CD4-positive, alpha-beta T cell treated with Interleukin-6 for 4 hours (primary cell): ENCODE measurements at places on chromosomes 4 and X.

GRCh38 chrX:153471663-153472280 is 1.4 kb upstream of the HAUS7 start:
- DNase-seq = no peak

DNA sequence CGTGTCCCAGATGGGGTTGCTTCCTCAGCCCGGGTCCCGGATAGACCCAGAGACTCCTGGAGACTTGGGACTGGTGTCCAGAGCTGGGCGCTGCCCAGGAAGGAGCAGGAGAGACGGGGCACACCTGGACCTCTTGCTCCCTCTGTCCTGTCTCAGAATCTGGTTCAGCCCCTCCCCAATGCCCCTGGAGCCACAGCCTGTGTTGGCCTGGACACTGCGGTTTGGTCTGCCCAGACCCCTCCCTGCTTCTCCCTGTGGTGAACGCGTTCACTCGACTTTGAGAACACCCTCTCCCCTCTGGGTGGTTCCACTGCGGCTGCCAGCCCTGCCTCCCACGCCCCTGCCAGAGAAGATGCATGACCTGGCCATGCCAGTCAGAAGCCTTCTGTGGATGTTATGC is 111.1 kb downstream of the HMX1 start:
- DNase-seq = no peak

DNA sequence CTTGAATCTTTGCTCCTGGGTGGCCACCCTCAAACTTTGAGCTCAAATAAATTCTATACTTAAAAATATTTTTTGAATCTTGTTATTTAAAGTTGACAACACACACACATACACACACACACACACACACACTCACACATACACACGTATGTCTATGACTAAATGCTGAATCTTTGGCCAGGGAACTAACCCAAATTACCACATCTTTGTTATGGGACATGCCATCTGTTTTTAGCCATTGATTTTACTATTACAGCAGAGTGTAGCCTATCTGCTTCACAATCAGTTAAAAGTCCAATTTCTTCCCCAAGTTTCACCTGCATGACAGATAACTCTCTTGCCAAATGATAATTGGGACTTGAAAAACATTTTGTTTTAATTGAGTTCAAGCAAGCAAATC is 45.0 kb upstream of the USP46 start:
- no peak for DNase-seq

GRCh38 chrX:14927401-14927800 is 54.2 kb downstream of the MOSPD2 start:
- no peak for DNase-seq

- DNase-seq = no peak
These were observed 13.2 kb upstream of the MAN2B2 start for GRCh38 chr4:6561706-6562371.

DNA sequence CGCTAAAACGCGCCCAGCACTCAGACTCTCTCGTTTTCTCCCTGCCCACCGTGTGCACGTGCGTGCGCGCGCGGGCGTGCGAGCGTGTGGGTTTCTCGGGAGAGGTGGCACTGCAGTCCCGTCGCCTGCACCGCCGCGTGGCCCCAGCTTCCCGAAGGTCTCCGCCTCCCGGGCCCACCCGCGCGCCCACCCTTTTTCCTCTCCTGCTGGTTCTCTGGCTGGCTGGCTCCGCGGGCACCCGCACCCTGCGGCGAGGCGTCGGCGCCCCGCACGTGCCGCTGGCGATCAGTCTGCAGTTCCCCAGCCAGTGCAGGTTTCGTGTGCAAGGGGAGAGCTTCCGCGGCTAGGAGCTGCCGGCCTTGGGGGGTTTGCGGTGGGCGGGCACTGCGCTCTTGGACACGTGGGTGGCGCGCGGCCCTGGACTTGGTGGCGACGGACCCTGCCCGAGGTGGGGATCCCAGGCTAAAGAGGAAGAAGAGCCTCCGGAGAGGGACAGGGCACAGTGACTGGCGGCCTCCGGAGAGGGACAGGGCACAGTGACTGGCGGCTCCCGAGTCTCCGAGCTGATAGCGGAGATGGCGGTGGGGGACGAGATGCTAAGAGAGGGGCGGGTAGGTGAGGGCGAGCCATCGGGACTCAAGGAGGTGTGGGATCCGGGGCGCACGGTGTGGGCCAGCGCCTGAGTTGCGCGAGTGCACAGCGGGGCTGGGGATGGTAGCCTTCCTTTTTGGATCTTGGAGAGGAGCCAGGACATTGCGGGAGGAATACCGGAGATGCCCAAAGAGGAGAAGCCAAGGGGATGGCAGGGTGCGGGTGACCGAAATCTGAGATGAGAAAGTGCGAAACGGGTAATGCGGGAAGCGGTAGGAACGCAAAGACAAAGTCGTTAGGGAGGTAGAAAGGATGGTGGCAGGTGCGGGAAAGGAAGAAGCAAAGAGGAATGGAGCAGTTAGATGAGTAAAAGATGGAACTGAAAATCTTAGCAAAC is at the start of gene FAM184B:
FAM184B (minus strand) TSS at position 322 of the 988 bp plus-strand sequence. CDS start 322 bp downstream, outside the sequence.
- no peak for DNase-seq

DNA sequence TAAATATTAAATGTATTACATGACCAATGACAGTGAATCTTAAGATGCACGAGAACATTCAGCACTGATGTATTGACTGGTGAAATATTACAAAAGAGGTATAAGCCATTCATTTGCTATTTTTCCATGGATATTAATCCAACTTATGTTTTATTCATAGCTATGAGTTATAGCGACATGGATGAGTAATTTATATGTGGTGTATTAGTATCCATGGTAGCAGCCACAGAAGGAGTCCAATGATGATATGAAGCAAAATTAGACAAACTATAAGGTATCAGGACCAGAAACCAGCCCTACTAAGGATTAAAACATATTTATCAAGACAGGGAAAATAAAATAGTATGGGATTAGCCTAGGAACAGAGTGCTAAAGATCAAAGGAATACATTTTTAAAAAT is 50.7 kb downstream of the THAP9 start:
- DNase-seq = no peak

DNA sequence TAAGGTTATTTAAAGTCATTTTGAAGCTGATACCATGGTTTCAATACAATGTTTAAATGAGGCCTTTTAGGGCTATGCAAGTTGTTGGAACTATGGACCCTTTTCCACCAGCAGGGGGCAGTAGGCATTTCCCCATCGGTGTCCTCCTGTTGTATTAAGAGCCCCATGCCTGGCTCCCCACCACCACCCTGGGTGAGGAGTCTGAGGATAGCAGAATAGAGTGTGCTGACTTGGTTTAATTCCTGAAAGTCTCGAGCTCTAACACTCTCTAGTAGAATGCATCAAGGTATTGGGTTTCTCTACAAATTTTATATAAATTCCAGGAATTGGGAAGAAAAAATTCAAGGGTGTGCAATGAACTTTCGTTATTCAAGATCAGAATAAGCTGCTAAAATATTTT is 234.8 kb upstream of the JADE1 start:
- DNase-seq = peak; percentile 66

- no peak for DNase-seq
These were observed 9.1 kb downstream of the WFS1 start for GRCh38 chr4:6278801-6279197.
